RWPE2 (cell line): ENCODE measurements at places on chromosomes 7 and 10.

- H3K27ac ChIP-seq = peak overlapping the region; percentile 99
- DNase-seq = no peak
- no peaks in the 10 kb centered on the region for H3K27me3 ChIP-seq
- peaks cover 31% of the 10 kb centered on the region for H3K4me1 ChIP-seq
- H3K4me3 ChIP-seq = no peak overlapping the region
- no peaks in the 10 kb centered on the region for H3K36me3 ChIP-seq
These were observed 345.8 kb downstream of the KCNMA1 start for GRCh38 chr10:77291596-77292505.

DNA sequence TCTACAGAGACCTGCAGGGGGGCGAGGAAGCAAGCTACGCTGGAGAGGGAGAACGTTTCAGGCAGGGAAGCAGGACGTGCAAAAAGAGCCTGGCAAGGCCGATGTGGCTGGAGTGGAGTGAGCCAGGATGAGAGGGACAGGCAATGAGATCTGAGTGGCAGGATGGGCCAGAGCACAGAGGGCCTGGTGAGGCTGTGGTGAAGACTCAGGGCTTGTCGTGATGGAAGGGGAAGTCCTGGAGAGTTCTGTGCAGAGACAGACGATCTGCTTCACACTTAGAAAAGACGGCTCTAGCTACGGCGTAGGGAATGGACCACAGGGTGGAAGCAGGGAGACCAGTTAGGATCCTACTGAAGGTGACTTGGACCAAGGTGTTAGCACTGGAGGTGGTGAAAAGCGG lies 87.0 kb downstream of the SH3PXD2A start:
- no peak overlapping the region for H3K4me3 ChIP-seq
- H3K36me3 ChIP-seq = peaks cover 29% of the 10 kb centered on the region
- no peaks in the 10 kb centered on the region for H3K27me3 ChIP-seq
- H3K27ac ChIP-seq = peak overlapping the region; percentile 11

DNA sequence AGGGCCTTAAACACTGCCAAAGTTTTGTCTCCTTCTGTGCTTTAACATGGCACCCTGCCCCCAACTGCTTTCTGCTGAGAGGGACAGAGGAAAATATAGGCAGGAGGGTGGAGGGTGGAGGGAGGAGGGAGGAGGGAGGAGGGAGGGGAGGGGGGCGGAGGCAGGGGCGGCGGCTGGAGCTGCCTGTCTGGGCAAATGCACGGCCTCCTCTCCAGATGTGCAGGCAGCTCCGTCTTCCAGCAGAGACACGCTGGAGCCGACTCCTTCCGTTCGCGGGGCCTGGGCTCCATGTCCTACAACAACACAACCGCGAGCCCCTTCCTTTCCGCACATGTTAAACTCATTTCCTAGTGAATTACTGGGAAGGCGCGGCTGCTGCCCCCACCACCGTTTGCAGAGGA lies 14.2 kb downstream of the EBF3 start:
- H3K4me3 ChIP-seq = no peak overlapping the region
- DNase-seq = no peak
- H3K4me1 ChIP-seq = no peaks in the 10 kb centered on the region
- H3K36me3 ChIP-seq = no peaks in the 10 kb centered on the region
- H3K27me3 ChIP-seq = peaks cover 10% of the 10 kb centered on the region
- no peak overlapping the region for H3K27ac ChIP-seq

DNA sequence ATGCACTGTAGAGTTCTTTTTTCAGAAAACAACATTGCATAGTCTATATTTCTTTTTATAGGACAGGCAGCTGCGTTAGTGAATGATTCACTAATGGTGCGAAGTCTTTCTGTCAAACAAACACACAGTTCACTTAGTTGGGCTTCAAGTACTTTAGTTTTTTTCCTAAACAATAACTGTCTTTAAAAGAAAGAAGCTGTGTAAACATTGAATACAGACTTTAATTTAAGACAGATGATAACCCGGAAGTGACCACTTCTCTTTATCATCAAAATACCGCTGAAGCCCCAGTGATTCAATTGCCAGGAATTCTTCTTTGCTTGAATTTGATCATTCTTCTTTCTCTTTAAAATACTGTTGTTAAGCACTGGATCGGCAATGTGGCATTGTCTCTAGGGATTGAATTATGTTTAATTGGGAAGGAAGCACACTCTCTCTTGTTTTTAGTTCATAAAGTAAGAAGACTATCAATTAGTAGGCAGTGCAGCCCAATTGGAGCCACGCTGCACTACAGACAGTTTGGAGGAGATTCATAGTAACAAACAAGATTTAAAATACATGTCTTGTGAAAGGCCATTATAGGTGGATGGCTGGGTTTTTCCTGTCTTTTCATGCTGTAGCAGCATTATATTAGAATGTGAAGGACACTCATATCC lies 30.4 kb downstream of the CNTNAP2 start:
- no peak for DNase-seq
- H3K27ac ChIP-seq = peak overlapping the region; percentile 9
- H3K4me3 ChIP-seq = no peak overlapping the region
- H3K36me3 ChIP-seq = no peaks in the 10 kb centered on the region
- no peaks in the 10 kb centered on the region for H3K4me1 ChIP-seq

GRCh38 chr10:101485681-101486554 lies 102.1 kb downstream of the POLL start:
- H3K36me3 ChIP-seq = no peaks in the 10 kb centered on the region; the same call in 1 of the 2 replicates
- no peaks in the 10 kb centered on the region for H3K27me3 ChIP-seq
- no peak overlapping the region for H3K27ac ChIP-seq
- no peak overlapping the region for H3K4me3 ChIP-seq

DNA sequence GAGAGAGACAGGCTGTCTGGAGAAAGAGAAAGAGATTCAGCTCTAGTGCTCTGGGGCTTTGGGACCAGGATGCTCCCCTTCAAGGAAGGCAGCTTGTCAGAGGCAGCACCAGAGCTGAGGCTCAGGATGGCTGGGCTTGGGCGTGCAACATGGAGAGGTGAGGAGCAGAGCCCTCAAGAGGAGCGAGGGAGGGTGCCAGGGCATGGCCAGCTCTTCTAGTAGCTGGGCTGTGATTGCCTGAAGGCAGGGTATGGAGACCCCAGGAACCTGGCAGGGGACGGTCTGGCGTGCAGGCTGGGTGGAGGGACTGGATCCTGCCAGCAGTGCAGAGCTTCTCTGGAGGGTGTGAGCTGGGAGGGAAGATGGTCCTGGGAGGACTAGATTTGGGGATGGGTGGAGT lies 40.2 kb downstream of the ANTXRL start:
- no peak overlapping the region for H3K4me3 ChIP-seq
- H3K4me1 ChIP-seq = no peaks in the 10 kb centered on the region
- no peaks in the 10 kb centered on the region for H3K36me3 ChIP-seq
- no peak overlapping the region for H3K27ac ChIP-seq
- DNase-seq = no peak
